ENCODE measurements at places on chromosomes 12 and 14.

DNA sequence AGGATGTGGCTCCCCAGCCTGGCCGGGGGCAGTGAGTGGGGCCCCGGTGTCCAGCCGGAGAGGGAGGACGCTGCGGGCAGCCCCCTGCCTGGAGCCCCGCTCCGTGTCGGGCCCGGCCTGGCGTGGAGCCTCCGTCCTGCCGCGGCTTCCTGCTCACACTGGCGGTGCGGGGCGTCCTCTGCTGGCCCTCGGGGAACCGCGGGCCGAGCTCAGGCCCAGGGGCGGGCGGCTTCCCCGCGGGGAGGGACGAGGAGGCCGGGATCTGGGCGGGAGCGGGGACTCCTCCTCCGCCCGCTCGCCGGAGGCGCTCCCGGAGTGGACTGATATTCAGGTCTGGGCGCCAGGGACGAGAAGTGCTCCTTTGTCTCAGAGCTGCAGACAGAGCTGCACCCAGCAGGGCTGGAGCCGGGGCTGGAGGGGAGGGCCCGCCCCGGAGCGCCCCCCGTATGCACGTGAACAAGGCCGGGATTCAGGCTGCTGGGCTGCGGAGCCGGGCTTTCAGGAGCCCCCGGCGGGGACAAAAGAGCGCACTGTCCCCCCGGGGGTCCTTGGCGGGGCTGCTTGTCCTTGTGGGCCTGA, 2.2 kb downstream of the MMP17 start:
- DNase-seq: peak; percentile 93

GRCh38 chr12:218221-218620, 4.3 kb upstream of the SLC6A12 start:
- no peak for DNase-seq

DNA sequence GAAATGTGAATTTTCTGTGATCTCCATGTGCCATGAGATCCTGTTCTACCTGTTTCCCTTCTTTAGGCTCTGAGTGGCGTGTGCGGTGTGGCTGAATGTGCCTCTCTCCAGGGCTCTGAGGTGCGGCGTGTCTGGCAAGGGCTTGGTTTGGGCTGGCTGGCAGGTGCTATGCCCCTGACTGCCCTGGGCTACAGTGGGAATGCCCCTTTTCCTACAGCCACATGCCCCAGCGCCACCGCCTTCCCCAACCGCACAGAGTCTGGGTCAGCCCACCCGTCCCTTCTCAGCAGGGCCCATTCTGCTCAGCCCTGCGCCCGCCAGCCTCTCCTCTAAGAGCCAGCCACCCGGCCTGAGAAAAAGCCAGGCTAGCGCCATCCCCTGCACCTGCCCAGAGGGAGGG, 24.7 kb downstream of the BTBD6 start:
- no peak for DNase-seq

GRCh38 chr14:99201351-99202073, 70.5 kb downstream of the BCL11B start:
- DNase-seq: no peak

GRCh38 chr12:42474391-42474790, 115.2 kb downstream of the PRICKLE1 start:
- DNase-seq: no peak

Measured in astrocyte of the hippocampus (primary cell).